ENCODE measurements at places on chromosomes 16 and 17.

GRCh38 chr16:79074951-79075350, 525.6 kb downstream of the MAF start:
- no peak for DNase-seq

GRCh38 chr16:24491731-24492130, 47.6 kb upstream of the RBBP6 start:
- no peak for DNase-seq

DNA sequence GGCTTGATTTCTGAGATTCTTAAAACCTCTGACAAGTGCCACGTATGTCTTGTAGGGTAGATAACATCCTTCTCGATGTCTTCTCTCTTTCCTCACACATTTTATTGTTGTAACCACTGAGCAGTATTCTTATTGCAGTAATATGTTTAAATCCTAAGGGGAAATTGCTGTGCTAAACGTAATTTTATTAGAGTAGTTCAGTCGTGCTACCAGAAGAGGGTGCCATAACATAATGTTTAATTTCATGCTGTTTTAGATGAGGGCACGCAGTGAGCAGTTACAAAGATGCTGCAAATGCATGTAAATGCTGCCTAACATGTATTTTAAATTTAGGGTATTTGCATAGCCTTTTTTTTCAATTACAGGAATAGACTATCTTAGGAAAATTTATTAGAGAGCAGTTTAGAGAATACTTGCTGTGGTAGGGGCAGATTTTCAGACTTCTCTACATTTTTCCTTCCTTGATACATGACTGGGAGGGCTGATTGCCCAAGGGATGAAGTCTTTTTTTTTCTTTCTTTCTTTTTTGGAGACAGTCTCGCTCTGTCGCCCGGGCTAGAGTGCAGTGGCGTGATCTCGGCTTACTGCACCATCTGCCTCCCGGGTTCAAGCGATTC, 51.7 kb downstream of the GAN start:
- no peak for DNase-seq

DNA sequence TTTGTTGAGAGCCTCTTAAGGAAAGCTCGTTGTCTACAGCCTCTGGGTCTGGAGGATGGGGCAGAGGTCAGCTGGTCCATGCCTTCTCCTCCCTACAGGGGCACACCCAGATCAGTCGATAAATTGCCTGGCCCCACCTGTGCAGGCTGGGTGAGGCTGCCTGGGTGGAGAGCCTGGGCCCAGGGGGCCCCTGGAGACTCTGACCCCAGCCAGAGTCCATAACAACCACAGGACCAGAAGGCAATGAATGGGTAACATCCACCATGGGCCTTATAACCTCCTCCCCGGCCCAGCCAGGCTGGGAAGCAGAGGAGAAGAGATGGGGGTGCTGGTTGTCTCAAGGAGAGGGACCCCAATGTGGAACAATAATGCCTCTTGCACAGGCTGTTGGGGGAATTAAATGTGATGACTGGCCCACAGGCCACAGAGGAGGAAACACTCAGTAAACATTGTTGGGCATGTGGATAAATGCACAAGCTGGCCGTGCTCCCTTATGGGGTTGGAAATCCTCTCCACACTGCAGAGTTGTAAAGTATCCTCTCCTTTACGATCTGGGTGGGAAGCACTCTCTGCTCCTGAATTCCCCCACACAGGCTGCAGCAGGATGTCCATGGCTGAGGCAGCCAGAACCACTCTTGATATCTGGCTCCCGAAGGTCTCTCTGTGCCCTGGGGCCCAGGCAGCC, 56.7 kb upstream of the TOB1 start:
- DNase-seq = no peak

GRCh38 chr17:41799366-41799765, 12.4 kb downstream of the P3H4 start:
- no peak for DNase-seq

DNA sequence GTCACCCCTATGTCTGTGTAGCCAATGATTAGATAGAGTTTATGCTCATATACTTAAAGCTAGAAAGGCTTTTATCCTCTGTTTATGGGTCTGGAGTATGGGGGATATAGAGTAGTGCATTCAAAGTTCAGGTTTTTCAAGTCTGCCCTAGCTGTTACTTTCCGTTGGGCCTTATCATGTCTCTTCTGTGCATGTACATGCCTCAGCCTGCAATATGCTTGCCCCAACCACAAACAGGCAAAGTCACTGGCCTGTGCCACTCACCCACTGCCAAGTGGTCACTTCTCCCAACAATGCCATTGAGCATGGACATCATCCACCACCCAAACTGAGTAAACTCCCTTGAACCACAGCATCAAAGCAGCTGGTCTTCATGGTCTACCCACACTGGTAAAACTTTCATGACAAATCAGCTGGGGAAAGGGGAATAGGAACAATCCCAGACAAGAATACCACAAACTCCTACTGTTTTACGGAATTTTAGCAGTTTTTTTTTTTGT, 70.3 kb upstream of the C17orf78 start:
- no peak for DNase-seq

GRCh38 chr16:49464093-49464492, 90.5 kb downstream of the C16orf78 start:
- no peak for DNase-seq

- no peak for DNase-seq
These were observed 988 bp downstream of the CIAO3 start for GRCh38 chr16:739560-740458.

DNA sequence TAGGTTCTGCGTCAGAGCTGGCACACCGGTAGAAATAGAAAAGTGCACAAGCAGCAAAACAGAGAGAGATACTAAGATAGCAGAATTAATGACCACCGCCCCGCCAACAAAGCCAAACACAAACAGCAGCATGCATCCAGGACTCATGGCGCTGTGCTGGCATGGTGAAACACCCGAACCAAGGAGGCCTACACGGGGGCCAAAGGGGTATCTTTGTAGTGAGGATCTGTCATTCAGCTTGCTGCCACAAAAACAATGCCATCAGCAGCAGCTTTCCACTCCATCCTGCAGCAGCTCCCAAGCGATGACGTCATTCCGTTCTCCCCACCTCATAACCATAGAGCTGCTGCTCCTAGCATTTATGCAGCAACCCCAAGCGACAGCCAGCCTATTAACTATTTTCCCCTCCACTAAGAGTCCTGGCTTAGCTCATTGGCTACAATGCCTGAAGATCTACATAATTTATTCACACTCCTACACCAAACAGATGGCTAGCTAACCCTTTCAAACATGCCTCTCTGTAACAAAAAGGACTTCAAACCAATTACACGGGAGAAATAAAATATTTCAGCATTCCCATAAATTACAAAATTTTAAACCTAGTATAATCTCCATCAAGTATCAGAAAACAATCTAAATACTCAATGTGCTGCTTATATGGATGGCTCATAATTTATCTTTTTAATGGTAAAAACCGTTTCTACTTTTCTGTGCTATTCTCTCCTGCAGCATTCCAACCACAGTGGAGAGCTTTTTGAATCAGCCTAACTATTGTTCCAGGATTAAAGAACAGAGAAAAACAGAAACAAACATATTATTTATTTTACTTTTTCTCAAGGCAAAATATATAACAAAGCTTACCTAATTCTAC, 73.9 kb downstream of the SPAG9 start:
- DNase-seq = no peak

GRCh38 chr17:76685846-76686245, 24.9 kb downstream of the MXRA7 start:
- no peak for DNase-seq
